ENCODE measurements at places on chromosomes 4 and X.
A peak's percentile ranks its signal among the peaks of the same experiment; 100 is the strongest.

GRCh38 chrX:54529552-54530356, at the start of gene GNL3L:
GNL3L (plus strand) TSS chrX:54530219; CDS start chrX:54532567, 2,348 bp downstream.
- peak; percentile 74 for DNase-seq

- no peak for DNase-seq
Measured at GRCh38 chrX:108036298-108036973, 8.4 kb upstream of the VSIG1 start.

DNA sequence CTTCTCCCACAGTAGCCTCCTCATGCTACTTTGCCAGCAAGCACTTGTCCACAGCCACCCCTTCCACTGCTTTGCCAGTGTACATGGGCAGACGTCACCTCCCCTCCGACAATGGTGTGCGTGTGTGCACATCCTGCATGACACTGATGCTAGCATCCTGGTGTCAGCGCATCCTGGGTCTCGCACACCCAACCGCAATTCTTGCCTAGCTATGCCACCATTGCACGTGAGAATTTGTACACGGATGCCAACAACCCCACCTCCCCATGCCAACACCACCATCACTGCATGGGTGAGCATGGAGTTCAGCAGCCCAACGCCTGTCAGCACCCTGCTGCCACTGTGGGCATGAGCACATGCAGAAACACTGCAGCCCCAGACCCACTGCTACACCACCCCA, 550.0 kb downstream of the STPG2 start:
- no peak for DNase-seq

DNA sequence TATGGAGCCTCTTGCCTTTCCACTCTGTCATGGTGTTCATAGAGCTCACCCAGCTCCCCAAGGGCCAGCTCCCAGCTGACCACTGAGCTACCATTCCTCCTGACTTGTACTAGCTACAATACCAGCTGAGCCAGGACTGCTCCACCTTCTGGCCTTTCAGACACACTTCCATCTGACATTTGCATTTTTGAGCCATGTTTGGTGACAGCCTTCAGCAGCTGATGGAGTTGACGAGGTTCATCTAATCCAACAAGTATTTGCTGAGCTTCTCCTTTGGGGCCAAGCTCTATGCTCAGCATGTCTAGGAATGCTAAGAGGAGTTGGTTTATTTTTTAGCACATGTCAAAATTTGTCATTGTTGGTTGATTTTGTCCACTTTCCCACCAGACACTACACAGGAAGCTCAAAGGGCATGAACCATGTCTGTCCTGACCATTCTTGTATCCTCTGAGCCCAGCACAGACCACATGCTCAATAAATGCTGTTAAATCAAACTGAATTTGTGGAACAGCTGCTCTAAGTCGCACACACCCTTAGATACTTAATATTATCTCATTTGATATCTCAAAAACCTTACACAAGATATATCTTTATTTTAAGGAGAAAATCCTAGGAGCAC, 142.6 kb upstream of the PPARGC1A start:
- no peak for DNase-seq

- no peak for DNase-seq
Measured at GRCh38 chr4:59608466-59608865, 1591.7 kb upstream of the ADGRL3 start.

DNA sequence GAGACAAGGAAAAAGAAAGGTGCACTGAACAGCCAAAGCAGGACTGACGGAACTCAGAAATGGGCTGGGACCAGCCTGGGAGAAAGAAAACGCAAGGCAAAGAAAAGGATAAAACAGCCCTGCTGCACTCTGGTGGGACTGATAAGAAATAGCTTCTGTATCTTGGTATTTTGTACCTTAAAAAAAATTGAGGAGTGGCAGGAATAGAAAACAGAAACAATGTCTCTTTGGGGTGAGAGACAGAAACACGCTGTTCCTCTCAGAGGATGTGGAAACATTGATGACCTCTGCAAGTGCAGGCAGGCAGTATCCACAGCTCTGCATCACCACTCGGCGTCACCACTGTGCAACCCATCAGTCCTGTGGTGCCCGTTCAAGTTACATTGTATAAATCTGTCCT, 152.5 kb upstream of the SPRY1 start:
- no peak for DNase-seq

- peak; percentile 98 for DNase-seq
Measured at GRCh38 chr4:146134761-146135445, 40.6 kb upstream of the LSM6 start.

DNA sequence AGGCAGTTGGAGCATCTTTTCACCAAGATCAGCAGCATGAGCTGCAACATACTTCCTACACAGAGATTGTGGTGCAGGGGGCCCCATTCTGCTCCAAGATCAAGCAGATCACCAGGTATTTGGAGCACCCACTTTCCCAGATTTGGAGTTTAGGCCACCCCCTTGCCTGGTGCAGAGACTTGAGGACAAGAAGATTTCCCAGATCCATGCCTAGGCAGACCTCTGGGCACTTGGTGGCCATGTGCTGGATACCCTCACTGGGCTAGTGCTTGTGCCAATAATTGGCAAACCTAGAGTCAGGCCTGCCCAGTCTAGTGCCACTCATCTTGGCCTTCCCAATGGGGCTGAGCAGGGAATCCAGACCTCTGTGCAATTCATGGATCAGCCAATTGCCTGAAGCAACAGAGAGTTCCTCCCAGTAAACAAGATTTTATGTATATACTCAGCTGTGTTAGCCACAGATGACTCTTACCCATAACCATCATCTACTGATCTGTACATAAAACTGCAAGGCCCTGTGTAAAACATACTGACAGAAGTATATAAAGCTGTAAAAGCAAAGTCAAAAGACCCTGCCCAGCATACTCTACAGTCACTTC, 228.4 kb upstream of the EMCN start:
- DNase-seq, result no peak

DNA sequence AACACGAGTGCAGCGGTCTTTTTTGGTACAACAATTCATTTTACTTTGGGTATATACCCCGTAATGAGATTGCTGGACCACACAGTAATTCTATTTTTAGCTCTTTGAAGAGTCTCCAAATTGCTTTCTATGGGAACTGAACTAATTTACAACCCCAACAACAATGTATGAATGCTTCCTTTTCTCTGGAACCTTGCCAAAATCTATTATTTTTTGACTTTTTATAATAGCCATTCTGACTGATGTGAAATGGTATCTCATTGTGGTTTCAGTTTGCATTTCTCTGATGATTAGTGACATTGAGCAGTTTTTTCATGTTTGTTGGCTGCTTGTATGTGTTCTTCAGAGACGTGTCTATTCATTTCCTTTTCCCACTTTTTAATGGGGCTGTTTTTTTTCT, 240.8 kb downstream of the STK32B start:
- no peak for DNase-seq

DNA sequence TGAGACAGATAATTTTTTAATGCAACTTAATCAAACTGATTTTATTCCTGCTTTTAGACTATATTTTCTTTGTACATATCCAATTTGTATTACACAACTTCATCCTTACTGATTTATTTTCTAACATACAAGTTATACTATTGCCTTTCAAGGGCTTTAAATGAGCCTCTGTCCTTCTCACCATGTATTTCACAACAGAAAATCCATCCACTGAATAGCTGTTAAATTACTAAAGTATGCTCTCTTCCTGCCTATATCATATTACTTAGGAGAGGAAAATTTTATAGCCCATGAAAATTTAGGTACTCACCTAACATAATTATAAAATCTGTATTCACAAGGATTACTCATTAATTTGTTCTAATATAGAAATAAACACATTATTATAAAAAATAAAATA, 528.6 kb downstream of the ANKRD50 start:
- no peak for DNase-seq

GRCh38 chr4:137471895-137472294, 60.4 kb downstream of the PCDH18 start:
- DNase-seq, result peak; percentile 66

- DNase-seq, result no peak
Measured at GRCh38 chr4:29538889-29539646, 1181.1 kb upstream of the PCDH7 start.

DNA sequence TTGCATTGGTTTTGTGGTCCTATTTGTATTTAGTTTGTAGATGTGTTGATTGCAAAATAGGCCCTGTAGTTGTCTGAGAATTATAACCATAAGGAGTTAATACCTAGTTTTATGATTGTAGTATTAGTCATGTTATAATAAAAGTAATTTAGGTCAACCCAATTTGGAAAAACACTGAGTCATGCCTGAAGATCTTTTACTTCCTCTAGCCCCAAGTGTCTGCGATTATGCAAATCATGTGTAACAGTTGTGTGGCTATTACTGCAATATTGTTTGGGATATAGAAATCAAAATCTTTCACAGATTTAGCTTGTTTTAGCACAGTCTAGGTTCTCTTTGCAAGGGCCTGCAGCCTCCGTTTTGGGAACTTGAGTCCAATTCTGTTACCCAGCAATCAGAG, 12.6 kb downstream of the SRD5A3 start:
- DNase-seq, result no peak

- DNase-seq, result no peak
Measured at GRCh38 chrX:73267206-73267605, 52.6 kb upstream of the NAP1L2 start.

- DNase-seq, result no peak
Measured at GRCh38 chrX:96430756-96431455, 253.7 kb upstream of the DIAPH2 start.

DNA sequence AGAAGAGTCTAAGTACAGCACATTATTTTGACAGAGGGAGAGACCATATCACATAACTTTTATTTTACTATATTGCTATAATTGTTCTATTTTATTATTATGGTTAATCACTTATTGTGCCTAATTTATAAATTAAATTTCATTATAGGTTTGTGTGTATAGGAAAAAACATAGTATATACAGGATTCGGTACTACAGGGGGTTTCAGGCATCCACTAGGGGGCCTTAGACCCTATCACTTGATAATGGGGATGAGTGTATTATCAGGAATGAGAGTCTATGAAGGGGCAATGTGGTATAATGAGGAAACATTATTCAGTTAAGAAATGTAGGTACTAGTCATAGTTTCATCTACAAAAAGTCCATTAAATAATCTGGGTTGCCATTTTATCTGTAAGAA, 833.1 kb downstream of the C4orf33 start:
- no peak for DNase-seq

DNA sequence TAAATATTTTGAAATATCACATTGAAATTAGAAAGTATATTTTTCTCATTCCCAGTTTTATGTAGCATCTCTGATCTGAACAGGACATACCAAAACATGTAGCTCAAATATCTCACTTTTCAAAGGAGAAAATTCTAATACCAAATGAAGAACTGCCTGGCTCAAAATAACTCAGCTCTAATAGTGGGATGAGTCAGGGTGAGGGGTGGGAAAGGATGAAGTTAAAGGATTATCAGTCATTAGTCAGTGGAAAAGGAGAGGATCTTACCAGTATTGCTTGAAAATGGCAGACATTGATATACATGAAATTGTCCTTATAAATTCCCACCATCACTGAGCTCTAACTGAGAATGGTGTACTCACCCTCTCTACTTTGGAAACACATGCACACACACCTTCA, 803.2 kb downstream of the RAPGEF2 start:
- DNase-seq, result no peak

DNA sequence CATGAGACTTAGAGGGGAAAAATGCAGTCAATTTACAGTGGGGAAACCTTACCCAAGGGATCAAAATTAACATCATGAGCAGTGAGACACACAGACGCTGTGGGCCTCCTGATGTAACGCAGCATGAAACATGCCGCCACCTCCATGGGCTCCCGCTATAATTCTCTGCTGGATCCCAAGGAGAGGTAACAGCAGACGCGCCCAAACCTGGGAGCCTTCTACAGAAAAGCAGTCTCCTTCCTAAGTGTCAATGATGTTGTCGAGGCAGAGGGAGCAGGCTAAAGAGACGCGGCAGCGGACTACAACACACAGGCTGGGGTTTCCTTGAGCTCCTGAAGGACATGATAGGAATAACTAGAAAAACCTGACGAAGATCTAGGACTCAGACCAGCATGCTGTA, 142.3 kb downstream of the AFAP1 start:
- no peak for DNase-seq

- DNase-seq, result no peak
Measured at GRCh38 chr4:88628746-88629145, 36.5 kb downstream of the HERC3 start.

DNA sequence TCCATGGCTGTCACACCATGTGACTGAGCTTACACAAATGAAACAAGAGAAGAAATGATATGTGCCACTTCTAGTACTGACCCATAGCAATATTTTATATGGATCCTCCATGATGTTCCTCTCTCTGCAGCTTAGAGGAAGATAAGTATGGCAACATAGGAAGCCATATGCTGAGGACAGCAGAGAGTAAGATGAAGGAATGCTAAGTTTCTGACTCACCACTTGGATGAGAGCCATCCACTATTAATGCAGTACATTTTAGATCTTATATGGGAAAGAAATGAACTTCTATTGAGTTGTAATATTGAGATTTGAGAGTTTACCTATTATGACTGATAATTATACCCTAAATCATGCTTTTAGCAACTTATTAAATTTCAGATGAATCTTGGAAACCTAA, 386.9 kb upstream of the MAOA start:
- DNase-seq, result no peak

DNA sequence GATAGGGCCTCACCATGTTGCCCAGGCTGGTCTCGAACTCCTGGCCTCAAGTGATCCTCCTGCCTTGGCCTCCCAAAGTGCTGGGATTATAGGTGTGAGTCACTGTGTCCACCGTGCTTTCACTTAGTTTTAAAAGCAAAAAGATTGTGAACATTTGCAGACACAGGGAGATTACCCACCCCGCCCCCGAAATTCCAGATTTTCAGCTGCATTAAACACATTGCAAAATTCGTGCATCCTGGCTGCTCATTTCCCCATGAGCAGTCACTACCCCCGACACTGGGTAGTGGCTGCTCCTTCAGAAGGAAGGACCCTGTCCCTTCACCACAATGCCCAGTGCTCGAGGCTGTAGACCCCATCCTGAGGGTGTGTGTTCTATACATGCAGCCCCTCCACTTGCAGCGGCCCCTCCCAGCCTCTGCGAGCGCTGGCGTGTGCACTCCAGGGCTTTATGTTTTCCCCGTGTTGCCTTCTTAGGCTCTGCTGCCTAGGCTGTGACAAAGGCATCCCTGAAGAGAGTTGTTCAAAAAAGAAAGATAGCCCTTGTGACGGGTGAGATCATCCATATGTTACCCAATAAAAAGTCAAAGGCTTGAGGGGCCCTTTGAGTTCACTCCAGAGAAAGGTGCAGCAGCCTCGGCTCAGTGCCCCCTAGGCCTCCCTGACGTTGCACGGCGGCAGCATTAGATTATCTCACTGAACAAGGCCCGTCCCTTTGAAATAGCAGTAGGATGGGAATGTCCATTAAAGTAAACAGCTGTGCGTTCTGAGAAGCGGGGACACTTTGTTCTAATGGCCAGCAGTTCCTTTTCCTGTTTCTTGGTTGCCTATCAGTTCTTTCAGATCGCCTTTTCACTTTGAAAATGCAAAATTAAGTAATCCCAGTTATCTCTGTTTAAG, 71.6 kb downstream of the SHROOM2 start:
- no peak for DNase-seq

- DNase-seq, result no peak
Measured at GRCh38 chrX:13338996-13339515, 19.2 kb upstream of the ATXN3L start.

DNA sequence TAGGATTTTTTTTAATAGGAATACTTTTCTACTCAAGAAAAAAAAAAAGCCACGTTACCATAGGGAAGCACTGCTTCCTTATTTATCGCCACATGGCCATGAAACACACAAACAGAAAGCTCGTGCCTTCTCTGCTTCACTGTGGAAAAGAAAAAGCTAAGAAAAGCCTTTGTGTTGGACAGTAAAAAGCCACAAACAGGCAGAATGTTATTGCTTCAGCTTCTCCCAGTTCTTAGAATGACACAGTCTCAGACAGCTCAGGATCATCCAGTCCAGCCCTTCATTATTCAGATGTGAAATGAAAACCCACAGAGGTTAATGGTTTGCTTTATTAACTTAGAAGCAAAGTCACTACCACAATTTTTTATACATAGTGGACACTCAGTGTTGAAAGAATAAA, 181.6 kb upstream of the NOCT start:
- no peak for DNase-seq

All from COR-L47 (cell line).